ENCODE measurements at places on chromosomes 11 and 22.

GRCh38 chr22:38733329-38733723 is 22.5 kb downstream of the SUN2 start:
- peak; percentile 56 for DNase-seq

DNA sequence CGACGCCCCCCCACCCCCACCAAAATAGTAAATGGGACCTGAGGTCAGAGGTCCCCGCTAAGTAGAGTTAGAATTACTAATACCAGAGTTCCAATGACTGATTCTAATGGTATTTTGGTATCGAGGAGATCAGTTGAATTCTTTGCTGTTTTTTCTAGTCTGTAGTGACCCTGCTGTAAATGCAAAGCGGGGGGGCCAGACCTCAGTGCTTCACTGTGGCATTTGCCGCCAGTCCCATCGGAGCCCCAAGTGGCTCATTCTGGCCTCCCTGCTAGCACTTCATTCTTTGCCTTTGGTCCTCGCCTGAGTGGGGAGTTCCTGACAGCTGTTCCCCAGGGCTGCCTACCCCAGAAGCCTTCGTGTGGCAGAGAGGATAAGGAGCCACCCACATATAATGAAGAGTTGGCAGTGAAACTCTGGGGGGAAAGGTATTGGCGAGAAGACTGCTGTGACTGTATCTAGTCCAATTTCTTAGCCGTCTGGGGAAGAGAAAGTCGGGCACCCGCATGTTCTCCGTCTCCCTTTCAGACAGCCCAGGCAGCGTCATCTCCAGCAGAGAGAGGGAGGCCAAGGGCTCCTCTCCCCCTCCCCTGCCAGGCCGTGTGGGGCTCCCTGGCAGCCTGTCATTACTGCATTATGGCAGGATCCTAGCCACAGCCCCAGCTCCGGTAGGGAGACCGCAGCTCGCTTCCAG is 19.4 kb upstream of the CABP7 start:
- no peak for DNase-seq

GRCh38 chr11:88421530-88421929 is 84.0 kb upstream of the CTSC start:
- DNase-seq: no peak

DNA sequence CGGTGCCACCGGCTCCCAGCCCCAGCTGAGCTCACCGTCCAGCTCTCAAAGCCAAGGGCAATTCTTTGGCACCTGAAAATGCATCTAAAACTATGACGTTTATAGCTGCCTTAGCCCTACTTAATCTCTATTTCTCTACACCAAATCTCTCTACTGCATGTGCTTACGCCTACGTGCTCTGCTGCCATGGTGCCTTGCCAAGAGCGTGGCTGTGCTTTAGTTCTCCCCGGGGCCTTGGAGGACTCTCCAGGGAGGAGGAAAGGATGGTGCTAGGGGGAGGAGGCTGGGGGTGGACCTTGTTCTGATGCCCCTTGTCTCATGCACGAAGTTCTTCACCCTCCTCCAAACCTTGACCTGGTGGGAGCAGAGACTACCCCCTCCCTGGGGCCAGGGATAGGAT is 9.0 kb upstream of the BID start:
- DNase-seq: no peak

- no peak for DNase-seq
Measured at GRCh38 chr11:44989831-44990566, 39.3 kb upstream of the TP53I11 start.

DNA sequence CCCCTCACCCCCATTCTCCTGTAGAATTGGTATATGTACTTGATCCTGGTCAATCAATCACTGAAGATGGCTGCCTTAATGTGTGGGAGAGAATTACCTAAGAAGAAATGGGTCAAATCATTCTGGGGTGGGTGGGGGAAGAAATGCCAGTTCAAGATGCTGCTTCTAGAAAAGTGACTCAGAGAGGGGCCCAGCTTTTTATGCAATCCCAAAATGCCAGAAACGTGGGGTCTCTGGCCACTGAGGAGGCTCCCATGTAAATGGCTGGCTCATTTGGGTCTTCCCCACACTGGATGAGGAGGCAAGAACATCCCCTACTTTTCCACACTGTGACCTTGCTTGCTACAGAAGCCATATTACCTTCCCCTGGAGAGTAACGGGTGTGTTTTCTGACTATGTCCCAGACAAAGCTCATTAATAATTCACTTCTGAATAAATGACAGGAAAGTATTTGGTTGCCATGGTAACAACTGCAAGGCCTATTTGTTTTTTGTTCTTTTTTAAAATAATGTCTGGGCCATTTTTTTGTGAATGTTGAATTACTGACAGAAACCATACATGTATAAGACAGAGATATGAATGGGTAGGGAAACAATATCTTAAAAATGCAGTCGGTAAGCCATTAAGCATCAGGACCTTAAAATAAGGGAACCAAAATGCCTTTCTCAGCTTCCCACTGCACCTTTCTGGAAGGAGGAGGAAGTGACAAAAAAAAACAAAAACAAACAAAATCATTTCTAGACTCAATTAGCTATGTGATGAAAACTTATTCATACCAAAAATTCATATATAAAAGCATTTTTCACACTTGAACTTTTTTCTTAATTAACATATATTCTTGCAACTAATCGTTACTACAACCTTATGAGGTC is 32.0 kb downstream of the SLC1A2 start:
- no peak for DNase-seq

GRCh38 chr11:2166091-2166851 is 5.3 kb upstream of the INS start:
- DNase-seq: peak; percentile 51

DNA sequence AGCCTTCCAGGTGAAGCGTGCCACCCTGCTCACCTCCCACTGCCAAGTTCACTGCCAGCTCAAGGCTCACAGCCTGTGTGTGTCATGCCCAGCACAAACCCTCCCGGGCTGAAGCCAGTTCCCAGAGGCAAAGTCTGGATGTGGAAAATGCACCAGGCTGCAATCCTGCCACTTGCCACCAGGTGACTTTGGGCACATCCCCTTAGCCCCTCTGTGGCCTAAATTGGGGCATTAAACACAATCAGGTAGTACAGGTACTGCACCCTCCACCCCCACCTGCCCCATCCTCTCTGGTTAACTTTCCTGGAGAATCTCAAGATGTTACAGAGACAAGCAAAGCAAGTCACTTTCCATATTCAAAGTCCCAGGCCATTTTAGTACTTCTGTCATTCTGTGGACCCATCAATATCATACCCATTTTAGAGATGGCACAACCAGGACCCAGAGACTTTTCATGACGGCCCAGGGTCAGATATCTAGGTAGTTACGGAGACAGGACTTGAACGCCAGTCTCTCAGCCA is 1.8 kb upstream of the RASD2 start:
- no peak for DNase-seq

DNA sequence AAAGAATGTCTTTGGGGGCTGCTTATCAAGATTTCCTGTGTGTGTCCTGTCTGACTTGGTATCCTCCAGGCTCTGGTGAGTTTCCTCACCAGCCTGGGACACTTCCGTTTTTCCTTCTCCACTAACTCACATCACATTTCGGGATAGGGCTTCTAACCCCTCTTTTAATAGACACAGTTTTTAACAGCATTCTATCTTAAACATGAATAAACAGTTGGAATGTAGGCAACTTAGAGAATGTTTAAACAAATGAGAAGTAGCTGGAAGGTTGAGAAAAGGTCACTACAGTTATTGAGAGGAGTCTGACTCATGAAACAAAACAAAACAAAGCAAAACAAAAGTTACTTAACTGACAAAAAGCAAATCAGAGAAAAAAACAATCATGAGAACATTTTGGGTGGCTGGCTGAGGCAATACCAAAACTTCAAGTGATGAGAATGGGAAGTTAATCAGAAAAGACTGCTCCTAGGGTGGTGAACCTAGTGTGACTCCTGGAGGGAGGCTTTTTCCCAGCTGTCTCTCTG is 64.7 kb upstream of the CTSC start:
- DNase-seq: no peak

DNA sequence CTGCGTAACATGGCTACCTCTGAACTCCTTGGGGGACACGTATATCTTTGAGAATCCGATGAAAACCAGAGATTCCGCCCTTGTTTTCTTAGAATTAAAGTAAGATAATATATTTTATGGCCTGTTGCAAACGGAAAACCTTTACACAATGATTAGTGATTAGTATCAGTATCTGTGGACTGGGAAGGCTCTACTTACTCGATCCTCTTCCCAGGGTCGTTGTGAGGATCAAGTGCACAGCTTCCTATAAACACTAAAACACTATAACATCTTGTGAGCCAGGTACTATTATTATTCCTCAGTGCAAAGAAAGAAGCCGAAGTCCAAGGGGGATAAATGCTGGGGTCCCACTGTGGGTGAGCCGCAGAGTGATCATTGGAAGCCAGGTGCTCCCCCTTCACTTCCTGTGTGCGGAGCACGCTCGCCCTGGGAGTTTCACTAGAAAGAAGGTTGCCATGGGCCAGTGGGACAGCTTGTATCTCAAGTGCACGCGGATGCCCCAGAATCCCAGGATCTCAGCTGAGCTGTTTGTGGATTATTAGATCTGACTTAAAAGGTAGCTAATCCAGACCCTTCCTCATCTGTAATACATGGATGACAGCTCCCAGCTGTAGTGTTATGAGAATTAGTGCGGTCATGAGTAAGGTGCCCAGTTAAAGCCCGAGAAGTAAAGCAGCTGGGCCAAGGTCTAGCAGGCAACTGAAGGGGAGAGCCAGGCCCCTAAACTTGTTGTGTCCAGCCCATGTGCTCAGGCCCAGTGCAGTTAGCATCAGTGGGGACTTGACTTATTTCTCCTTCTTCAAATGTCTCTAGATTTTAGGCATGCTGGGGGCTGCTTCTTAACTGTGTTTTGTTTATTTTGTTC is 839 bp downstream of the CBY1 start:
- DNase-seq: peak; percentile 43

GRCh38 chr11:111452817-111453552 is 59.2 kb downstream of the BTG4 start:
- no peak for DNase-seq

- DNase-seq: no peak
Measured at GRCh38 chr11:47127213-47127612, 49.5 kb downstream of the ARFGAP2 start.

GRCh38 chr11:118088531-118088930 is 1.8 kb upstream of the SMIM35 start:
- DNase-seq: no peak

DNA sequence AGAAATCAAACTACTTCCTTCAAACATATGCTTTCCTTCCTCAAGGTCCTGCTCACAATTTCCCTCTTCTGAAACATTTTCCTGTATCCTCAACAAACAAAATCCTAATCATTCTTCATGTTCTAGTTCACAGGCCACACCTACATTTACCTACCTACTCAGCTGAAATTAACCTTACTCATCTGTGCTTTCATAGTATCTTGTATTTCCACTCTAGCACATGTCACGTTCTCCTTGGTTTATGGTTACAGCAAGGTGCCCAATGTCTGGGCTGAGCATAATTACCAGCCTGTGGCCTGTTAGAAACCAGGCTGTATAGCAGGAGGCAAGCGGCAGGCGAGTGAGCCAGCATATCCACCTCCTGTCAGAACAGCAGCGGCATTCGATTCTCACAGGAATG is 13.2 kb downstream of the DCUN1D5 start:
- no peak for DNase-seq

GRCh38 chr11:81979448-81979847 is 754.2 kb downstream of the FAM181B start:
- no peak for DNase-seq

DNA sequence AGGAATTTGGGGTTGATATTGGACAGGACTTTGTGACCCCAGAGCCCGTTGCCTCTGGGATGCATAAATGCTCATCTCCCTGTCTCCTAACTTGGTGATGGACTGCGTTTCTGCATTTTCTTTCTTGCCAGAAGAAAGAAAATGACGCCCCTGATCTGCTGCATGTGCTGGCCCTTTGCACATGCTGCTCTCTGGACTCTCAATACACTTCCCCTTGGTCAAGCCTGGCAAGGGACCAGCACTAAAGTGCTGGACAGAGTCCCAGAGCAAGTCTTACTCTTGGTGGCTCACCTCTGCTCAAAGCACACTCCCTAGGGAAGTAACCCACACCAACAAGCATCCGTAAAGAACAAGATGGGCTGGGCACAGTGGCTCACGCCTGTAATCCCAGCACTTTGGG is 40.7 kb downstream of the MYH9 start:
- no peak for DNase-seq

DNA sequence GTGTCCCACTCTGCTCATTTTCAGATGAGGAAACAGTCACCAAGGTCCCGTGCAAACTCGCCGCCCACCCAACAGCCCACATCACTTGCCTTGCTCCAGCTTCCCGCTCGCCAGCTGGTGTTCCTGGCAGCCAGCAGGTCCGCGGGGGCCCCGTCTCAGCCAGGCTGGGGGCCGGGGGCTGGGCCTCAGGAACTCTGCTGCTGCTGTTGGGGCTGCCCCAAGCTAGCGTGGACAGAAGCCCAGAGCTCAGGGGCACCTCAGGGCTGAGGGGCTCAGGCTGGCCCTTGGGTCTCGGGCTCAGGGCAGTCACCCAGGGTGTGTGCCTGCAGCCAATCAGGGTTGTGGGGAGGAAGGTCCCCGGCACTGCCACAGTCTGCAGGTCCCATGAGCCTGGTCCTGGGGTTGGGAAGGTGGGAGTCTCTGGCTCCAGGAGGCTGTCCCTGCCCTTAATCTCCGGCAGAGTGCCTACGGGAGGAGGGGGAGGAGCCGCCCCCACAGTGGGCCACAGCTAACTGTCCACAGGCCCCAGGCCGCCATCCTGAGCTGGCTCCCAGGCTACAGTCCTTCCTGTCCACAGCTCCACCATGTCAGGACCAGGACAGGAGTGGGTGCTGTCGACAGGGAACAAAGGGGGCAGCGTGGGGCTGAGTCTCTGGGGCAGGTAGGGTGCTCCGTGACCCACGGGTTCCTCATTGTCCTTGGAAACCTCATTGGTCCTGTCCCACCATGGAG is 65.2 kb downstream of the ARFGAP3 start:
- DNase-seq: peak; percentile 37
